Activated CD4-positive, alpha-beta T cell treated with anti-CD3 and anti-CD28 coated beads, Interleukin-10, Interleukin-2, amounts not matched to agents 100 ng/mL and 50 ng/mL, durations not matched to agents 16 hours and 8 hours (primary cell): ENCODE measurements at places on chromosomes 4 and X.
A peak's percentile ranks its signal among the peaks of the same experiment; 100 is the strongest.

- no peak for DNase-seq
Measured at GRCh38 chr4:53424280-53424679, 46.8 kb downstream of the FIP1L1 start.

DNA sequence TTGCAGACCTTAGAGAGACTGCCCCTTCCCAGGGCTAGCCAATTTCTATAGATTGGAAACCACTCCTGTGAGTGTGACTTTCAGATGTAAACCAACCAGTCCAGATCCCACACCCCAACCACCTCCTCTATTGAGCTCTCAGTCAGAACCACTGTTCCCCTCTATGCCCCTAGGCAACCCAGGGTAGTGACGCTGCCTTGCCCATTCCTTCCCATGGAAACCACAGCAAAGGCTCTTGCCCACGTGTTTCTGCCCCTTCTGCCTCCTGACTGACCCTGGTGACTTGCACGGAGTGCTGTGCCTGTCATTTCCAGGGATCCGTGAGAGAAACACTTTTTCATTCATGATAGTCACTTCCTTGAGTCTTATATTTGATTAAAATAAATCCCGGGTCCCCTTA is 32.4 kb downstream of the CYTL1 start:
- DNase-seq = no peak

DNA sequence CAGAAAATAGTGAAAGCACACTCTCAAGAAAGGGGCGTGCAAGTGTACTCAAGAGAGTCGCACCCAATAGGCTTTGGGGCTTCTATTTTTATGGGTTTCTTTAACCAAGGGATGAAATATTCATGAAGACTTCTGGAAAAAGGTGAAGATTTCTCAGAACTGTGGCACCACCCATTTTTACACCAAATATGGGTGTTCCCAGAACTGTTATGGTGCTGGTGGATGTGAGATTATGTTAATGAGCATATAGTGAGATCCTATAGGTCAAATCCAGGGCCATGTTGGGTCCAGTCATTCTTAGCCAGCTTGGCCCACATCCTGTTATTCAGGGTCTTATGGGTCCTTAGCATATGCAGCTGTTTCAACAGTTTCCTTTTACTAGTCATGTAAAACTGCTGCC is 61.0 kb upstream of the SMIM10 start:
- DNase-seq = peak; percentile 44

- DNase-seq = no peak
Measured at GRCh38 chr4:105280338-105281123, 133.9 kb downstream of the TET2 start.
